Thyroid gland (tissue), 4 donors: ENCODE measurements at places on chromosomes 11 and 22. TPM values are rescaled to one million over a fixed set of nuclear protein-coding genes. Genes with fewer than 3 reads are reported as not detected.

- peak; percentile 84 for DNase-seq
Measured at GRCh38 chr22:27726686-27727449, 74.7 kb downstream of the MN1 start.

DNA sequence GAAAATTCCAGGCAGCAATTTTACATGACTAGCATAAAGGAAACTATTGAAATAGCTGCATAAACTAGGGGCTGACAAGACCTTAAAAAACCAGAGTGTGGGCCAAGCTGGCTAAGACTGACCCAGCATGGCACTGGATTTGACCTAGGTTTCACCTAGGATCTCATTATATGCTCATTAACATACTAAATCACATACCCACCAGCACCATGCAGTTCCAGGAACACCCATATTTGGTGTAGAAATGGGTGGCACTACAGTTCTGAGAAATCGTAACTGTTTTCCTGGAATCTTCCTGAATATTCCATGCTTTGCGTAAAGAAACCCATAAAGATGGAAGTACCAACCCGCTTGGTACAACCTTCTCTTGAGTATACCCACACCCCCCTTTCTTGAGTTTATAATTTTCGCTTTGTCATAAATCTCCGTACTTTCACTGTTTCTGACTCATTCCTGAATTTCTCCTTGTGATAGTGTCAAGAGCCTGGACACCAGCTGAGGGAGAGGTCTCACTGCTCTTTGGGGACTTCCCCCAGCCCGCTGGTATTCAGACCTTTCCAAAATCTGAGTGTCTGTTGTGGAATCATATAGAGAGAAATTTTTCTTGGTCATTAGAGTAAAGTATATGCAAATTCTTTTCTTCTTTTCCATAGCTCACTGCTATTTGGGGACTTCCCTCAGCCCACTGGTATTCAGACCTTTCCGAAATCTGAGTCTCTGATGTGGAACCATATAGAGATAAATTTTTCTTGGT, 55.1 kb downstream of the MTMR3 start:
- DNase-seq: no peak

GRCh38 chr11:99349151-99349673, 328.5 kb downstream of the CNTN5 start:
- DNase-seq: no peak

DNA sequence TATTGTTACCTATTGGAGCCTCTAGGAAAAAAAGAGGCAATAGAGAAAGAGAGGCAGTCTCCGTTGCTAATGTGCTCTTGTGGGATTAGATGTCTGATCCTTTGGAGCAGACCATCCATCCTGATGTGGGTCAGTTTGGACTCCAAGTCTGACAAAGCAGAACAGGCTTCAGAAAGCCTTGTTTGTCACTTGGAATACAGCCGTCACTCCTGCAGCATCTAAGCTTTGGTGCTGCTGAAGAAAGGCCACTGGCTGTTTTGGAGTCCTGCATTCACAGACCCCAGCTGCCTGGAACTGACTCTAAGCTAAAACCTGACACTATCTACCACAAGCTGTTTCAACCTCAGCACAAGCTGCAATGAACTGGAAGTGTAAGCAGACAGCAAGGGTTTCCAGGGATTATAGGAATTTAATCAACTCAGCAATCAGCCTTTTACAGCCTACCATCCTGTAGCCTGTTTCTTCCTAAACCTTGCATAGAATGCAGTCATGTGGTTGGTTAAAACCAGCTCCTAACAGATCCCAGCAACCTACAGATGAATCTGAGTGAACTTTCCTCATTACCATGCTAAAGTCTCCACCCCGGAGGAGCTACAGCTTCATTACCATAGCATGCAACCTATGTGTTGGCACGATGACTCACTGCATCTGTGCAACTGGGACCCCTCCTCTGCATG, 3.7 kb upstream of the PLAAT4 start:
- DNase-seq: no peak

DNA sequence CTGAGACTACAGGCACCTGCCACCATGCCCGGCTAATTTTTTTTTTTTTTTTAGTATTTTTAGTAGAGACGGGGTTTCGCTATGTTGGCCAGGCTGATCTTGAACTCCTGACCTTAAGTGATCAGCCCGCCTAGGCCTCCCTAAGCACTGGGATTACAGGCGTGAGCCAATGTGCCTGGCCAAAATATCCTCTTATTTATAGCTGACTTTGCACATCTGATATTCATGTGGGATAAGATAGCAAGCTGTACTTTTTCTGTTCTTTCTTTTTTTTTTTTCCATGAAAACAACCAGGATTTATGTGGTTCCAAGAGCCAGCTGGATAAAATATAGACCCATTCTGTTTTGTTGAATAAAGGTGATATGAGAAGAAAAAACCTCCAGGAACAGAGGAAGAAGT, 12.1 kb upstream of the XBP1 start:
- no peak for DNase-seq

Gene KRTAP5-5
- not detected for total RNA-seq

Gene OTOG
- total RNA-seq: not detected
